ENCODE measurements at places on chromosomes 2 and 18.

GRCh38 chr2:157743051-157743450 lies 114.4 kb upstream of the ACVR1C start:
- no peak for DNase-seq

GRCh38 chr2:148540022-148540421 lies 104.5 kb upstream of the EPC2 start:
- no peak for DNase-seq

GRCh38 chr18:12907258-12907925 lies 23.4 kb upstream of the PTPN2 start:
- no peak for DNase-seq

DNA sequence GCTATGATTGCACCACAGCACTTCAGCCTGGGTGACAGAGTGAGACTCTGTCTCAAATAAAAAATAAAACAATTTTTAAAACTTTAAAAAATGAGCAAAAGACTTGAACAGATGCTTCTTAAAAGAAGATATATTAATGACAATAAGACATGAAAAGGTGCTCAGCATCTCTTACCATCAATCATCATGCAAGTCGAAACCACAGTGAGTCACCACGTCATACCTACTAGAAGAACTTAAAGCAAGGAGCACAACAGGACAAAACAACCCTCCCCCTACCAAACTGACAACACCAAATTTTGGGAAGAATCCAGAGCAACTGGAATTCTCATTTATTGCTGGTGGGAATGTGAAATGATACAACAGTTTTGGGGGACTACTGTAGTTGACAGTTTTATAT lies 251.6 kb downstream of the BCL2 start:
- no peak for DNase-seq

GRCh38 chr2:234376229-234376628 lies 120.7 kb downstream of the ARL4C start:
- DNase-seq, result no peak

DNA sequence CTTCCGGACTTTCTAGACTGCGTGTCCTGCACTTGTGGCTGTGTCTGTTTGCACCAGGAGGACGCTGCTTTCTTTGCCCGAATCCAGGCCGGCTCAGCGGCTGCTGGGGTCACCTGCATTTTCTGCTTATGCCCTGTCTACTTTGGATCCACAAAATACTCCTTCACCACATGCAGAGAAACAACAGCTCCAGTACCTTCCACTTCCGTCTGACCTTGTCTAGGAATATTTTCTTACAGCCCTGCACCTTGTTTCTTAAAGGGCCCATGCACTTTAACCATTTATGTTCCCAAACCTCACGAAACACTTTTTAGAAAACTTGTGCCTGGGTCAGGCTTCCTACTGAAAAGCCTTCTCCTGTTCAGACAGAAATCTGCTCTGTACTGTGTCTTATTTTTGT lies 129.4 kb upstream of the NCK2 start:
- DNase-seq, result no peak

- DNase-seq, result no peak
Observed at GRCh38 chr2:128386066-128386465, 67.4 kb upstream of the HS6ST1 start.

GRCh38 chr18:44067186-44067585 lies 613.5 kb upstream of the SETBP1 start:
- DNase-seq, result no peak

- no peak for DNase-seq
Observed at GRCh38 chr2:64482765-64483504, 29.0 kb downstream of the LGALSL start.

DNA sequence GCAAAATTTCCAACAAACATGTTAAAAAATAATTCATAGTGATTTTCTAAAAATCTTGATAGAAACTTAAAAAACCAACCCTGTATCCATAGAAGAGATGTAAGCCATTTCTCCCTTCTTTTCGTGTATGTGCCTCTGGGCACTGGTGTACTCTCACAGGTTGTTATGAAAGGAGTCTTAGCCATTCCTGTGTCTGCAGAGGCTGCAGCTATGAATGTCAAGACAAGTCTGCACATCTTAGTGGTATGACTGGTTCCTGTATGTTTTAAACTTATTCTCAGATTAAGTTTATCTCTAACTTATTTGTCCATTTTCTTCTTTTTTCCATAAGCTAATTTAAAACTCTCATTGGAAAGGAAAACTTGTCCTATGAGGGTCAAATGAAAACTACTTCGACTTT lies 84.0 kb downstream of the DPP4 start:
- no peak for DNase-seq

DNA sequence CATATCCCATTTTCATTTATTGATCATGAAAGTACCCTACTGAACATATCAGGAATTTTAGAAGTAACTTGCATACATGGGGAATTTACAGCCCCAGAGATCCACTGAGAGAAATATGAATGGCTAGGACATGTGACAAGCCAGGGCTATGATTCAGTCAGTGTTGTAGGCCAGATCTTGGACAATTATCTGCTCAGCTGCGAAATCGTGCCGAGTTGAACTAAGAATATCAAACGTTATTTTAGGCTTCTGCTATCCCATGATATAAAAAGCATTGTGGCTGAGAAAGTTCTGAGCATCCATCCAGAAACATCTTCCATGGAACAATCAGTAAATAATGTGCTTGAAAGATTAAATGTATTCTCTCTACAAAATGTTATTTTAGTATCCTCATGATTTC lies 85.7 kb upstream of the UNC80 start:
- DNase-seq, result no peak

DNA sequence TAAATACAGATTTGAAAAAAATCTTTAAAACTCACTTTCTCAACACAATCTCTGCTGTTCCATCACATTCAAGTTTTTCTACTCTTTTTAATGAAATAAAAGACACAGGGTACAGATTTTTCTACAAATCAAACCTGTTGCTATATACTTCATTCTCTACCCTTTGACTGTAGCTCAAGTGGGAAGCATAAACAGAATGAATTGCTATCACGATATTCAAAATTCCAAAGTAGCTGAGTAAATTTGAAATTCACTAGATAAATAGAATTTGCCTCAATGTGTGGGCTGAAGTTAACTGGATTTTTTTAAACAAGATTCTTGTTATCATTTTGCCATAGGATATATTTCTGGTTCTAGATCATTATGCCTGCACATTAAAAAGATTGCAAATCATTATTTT lies 185.9 kb downstream of the ZNF521 start:
- no peak for DNase-seq

DNA sequence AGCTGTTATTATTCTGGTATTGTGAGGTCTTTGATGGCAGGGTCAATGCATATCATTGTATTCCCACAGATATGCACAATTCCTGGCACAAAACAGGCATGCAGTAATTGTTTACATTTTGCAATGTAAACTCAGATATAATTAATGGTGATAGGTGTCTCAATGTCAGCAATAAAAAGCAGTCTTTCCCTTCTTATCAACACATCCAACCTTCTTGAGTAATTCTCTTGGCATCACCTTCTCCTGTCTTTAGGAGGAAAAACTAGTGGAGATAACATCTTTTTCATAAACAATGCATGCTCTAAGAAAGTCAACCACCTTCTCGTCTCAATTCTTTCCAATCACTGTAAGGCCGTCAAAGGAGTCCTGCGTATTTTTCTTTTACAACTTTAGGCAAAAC lies 313.3 kb upstream of the GULP1 start:
- no peak for DNase-seq

- DNase-seq, result no peak
Observed at GRCh38 chr2:86332654-86333053, 4.8 kb downstream of the REEP1 start.

DNA sequence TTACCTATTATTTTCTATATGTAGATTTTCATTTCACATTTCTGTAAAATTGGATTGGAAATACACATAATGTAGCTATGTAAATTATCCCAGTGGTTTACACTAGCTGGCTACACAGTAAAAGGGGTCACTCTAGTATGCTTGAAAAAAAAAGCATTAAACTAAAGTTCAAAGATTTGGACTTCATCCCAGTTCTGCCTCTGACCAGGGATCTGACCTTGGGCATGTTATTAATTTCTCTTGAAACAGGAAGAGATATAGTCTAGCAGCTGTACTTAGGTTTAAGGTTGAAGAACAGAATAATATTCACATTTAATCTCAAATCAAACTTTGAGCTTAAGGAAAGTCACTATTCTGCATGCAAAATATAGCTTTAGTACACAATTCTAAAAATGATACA lies 64.5 kb upstream of the RPE start:
- no peak for DNase-seq

DNA sequence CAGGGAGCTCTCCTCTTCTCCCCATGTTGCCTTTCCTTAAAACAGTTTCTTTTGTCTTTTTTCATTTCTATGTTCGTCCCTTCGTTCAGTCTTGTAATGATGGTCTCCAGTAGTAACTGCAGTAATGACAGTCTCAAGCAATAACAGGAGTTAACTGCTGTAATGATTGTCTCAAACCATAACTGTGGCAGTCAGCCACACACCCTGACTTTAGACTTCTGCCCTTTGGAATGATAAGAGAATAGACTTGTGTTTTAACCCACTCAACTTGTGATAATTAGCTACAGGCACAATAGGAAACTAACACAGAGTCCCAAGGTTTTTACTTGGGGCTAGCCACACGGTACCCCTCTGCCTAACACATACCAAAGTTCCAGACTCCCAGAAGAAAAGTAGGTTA lies 12.1 kb downstream of the TMEM131 start:
- DNase-seq, result no peak

GRCh38 chr2:161344692-161345091 lies 36.5 kb downstream of the PSMD14 start:
- DNase-seq, result no peak

GRCh38 chr18:49238433-49239042 lies 221.9 kb downstream of the DYM start:
- no peak for DNase-seq

GRCh38 chr18:3060667-3061580 lies 48.0 kb upstream of the LPIN2 start:
- DNase-seq, result no peak

GRCh38 chr18:77897606-77898005 lies 648.0 kb downstream of the GALR1 start:
- DNase-seq, result no peak

Data from left lung (tissue), 14 donors.